ENCODE measurements at places on chromosomes 16 and 17.

GRCh38 chr17:73248532-73248931 lies 13.1 kb downstream of the CPSF4L start:
- DNase-seq, result no peak

- no peak for DNase-seq
Observed at GRCh38 chr16:85445064-85445778, 167.9 kb upstream of the GSE1 start.

- no peak for DNase-seq
Observed at GRCh38 chr17:49508061-49508865, 13.2 kb downstream of the NGFR start.

DNA sequence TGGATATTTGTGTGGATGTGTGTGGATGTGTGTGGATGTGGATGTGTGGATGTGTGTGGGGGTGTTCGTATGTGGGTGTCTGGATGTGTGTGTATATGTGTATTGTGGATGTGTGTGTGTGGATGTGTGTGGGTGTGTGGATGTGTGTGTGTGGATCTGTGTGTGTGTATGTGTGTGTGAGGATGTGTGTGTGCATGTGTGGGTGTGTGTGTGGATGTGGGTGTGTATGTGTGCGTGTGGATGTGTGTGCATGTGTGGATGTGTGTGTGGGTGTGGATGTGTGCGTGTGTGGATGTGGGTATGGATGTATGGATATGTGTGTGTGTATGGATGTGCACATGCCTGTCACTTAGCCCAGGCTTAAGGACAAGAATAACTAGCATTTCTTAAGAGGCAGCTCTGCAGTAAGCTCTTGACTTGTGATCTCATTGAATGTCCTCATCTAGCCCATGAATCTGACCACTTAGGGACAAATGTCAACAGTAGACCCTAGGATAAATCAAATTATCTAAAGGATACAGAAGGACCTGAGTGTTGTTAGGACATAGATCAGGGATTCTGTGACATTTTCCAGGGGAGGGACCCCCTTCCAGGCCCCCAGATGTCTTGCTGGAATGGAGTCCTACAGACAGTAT lies 83.5 kb downstream of the BMERB1 start:
- DNase-seq, result no peak

DNA sequence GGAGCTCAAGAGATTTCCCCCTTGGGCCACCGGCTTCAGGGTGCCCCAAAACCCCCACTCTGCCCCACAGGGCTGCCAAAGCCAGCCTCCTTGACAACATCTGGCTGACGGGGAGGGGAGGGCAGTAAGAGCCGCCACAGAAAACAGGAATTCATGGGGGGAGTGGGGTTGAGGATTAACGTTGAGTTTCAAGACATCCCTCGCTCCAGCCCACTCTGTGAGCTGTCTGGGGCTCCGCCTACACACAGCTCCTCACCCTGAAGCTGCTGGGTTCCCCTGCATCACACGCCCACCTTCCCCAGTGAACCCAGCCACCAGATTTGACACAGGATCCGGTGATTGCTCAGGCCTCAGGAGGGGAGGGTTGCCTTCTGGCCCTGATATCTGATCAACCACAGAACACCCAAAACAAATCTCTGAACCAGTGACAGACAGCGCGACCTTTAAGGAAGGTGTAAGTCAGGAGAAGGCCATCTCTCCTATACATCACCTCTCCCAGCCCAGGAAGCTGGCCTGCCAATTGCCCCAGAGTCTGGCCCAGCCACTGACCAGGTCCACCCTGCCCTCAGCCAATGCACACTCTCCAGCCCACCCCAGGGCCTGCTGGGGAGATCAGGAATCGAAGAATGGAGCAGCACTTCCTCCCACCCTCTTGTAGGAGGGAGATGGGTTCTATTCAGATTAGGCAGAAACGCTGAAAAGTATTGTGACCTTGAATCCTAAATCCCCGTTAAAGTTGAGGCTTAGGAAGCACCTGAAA lies 132.1 kb downstream of the CLEC16A start:
- DNase-seq, result peak; percentile 75

DNA sequence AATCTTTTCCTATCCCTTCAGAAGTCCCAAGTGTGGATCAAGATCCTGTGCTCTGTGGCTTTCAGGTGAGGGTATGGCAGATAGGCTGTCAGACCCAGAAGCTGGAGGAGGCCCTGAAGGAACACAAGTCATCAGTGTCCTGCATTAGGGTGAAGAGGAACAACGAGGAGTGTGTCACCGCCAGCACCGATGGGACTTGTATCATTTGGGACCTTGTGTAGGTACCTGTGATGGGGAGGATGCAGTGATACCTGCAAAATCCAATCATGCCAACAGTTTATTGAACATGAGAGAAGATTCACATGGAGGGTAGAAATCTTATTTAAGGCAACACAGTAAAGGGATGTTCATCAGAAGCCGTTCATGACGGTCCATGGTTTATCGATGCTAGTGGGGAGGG lies 10.0 kb upstream of the USP43 start:
- no peak for DNase-seq

DNA sequence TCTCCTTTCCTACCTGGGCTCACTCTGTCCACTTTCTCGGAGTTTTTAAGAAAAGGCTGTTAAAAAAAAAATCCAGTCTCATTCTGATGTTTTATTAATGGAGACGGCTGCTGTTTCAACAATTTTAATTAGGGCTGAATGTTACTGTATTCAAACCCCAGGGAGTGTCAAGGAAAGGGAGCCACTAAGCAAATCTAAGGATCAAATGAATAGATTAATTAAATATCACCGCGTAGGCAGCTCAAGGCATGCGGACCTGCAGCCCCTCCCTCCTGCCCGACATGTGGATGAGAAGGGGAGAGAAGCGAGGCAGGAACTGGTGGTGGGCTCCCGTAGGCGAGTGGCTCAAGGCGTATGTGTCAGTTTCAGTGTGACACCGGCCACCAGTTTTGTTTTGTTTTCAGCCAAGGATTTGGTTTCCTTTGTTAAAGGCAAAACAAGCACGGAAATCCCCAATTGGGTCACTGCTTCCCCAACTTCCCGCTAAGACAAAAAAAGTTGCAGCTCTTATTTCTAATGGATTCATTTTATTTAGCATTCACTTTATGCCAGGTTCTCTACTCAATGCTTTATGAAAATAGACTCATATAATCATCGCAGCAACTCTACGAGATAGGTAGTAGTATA lies 110.6 kb downstream of the GP2 start:
- no peak for DNase-seq

GRCh38 chr17:74288785-74289184 lies 14.8 kb downstream of the DNAI2 start:
- DNase-seq, result no peak

DNA sequence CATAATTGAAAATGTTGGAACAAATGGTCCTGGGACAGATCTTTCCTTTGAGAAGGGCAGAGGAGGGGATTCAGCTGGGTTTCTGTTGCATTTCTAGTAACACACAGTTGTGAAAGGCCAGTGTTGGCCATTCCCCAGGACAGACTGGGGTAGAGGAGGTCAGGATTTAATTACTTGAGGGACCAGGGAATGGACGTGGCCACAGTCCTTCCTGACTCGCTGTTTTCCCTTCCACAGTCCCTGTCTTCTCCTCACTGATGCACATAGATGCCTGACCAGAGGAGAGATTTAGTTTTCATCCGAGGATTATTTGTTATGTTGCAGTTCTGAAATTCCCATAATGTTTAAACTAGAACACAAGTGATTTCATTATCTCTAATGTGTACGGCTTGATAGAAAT lies 25.2 kb upstream of the HEATR6 start:
- no peak for DNase-seq
